Endothelial cell of umbilical vein (primary cell): ENCODE measurements at places on chromosomes 11 and 22.

DNA sequence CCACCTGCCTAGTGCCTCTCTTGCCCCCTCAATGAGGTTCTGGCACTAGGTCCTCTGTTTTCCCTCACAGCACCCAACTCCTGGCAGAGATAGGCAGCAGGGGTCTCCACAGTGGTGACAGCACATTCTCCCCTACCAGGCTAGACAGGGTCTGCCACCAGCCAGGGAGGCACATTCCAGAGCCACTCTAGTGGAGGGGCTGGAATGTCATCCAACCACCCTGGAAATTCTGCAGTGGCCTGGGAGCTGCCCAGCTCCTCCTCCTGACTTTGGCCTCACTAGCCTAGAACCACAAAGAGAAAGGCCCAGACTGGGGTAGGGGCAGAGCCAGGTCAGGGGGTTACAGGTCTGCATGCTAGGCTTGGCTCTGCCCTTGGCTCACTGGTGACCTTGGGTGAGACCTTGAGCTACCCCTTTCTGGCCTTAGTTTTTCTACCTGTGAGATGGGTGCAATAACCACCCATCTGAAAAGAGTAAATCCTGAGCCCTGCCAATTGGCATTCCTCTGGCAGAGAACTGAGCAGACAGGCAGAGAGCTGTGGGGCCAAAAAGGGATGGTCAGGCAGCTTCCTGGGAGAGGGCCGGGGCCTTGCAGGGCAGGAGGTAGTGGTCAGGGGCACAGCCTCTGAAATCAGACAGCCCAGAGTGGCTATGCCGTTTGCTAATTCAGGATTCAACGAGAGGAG is 7.1 kb downstream of the P2RY2 start:
- no peak for DNase-seq

- DNase-seq, result no peak
These were observed 107.4 kb downstream of the SIK3 start for GRCh38 chr11:116990811-116991210.

GRCh38 chr11:47964546-47964945 is 15.8 kb upstream of the PTPRJ start:
- DNase-seq, result no peak

DNA sequence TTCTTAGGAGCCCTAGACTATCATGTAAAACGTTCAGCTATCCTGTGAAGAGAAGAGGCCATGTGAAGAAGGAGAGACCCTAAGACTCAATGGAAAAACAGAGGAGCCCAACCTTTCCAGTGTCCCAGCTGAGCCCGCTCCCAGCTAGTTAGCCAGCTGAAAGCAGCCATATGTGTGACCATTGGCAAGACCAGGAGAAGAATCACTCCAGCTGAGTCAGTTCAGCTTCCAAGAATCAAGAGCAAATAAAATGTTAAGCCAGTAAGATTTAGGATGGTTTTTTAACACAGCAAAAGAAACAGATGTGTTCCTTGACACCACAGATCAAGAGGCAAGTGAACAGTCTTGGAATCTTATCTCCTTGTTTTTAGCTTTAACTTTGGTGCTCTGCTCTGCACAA is 108.0 kb downstream of the CCDC81 start:
- DNase-seq, result no peak
